ENCODE measurements at places on chromosomes 11 and 22. TPM values are rescaled to one million over a fixed set of nuclear protein-coding genes. Genes with fewer than 3 reads are reported as not detected.

The SMC1B gene
- 0.04 TPM for total RNA-seq

The PCSK7 gene
- 47.7 TPM for total RNA-seq

The GLYATL1 gene
- total RNA-seq: not detected

DNA sequence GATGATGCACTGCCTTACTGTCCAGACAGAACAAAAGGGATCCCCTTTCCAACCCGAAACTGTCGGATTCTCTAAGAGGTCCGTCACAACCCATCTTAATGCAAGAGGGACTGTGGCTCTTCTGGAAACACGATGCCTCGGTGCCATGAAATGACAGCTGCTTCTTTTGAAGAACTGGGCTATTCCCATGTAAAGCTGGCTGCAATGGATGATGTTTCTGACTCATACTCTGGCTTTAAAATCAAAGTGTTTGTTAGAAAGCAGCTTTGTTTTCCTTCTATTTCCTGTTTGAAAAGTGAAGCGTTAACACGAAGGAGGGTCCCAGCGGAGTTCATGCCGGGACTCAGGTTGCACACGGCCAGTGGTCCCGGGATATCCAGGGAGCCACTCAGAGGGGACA is 3.1 kb downstream of the TP53AIP1 start:
- no peak for DNase-seq

- no peak for DNase-seq
Observed at GRCh38 chr22:35349368-35349703, 31.6 kb upstream of the HMOX1 start.

DNA sequence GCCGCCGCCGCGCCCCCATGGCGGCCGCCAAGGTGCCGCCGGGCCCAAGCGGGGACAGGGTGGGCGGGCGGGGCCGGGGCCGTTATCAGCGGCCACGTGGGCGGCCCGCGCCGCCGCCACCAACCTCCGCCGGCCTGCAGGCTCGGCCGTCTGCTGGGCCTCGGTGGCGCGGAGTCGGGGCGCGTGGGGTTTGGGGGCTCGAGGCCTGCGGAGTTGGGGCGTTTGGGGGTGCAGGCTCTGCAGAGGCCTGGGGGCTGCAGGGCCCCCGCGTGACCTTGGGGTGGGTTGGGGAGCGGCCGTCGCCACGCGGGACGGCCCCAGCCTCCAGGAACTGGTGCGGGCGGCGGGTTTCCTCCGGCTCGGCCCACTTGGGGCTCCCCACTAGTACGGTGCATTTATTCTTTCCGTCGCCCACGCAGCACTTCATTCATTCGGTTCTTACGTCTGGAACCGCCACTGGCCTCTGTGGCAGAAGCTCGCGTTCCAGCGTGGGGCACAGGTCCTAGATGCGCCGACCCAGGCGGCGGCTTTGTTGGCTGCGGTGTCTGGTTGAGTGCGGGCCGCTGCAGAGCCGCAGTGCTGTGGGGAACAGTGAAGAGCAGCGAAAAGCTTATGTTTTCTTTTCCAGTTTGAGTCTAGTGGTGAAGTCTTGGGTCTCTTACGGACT is 740 bp upstream of the TRMT2A start:
- DNase-seq: no peak
